Adrenal gland (tissue), 19 donors: ENCODE measurements at places on chromosomes 5 and 9. TPM values are rescaled to one million over a fixed set of nuclear protein-coding genes. Genes with fewer than 3 reads are reported as not detected.

SPATA31A6 gene
- not detected for polyA plus RNA-seq

INSL6 gene
- not detected for polyA plus RNA-seq

PDE6A gene
- polyA plus RNA-seq, result 1.5 TPM

SOX30 gene
- not detected for polyA plus RNA-seq

C8G gene
- 4.3 TPM for polyA plus RNA-seq

ABITRAM gene
- 13.2 TPM for polyA plus RNA-seq

CER1 gene
- polyA plus RNA-seq, result not detected

AFAP1L1 gene
- 4.3 TPM for polyA plus RNA-seq

IGFBPL1 gene
- polyA plus RNA-seq, result 1.9 TPM

C9orf153 gene
- not detected for polyA plus RNA-seq

GARIN3 gene
- not detected for polyA plus RNA-seq

FOXD4L3 gene
- polyA plus RNA-seq, result 0.03 TPM

PCDHB6 gene
- polyA plus RNA-seq, result 0.73 TPM

BTNL8 gene
- polyA plus RNA-seq, result 0.07 TPM

SPATA9 gene
- not detected for polyA plus RNA-seq

SHISAL2B gene
- 0.10 TPM for polyA plus RNA-seq

POU5F2 gene
- 0.48 TPM for polyA plus RNA-seq

SPINK4 gene
- polyA plus RNA-seq, result 4.3 TPM

CCDC69 gene
- polyA plus RNA-seq, result 76.1 TPM

FAM219A gene
- polyA plus RNA-seq, result 7.8 TPM

CD274 gene
- polyA plus RNA-seq, result 2.1 TPM

IL33 gene
- polyA plus RNA-seq, result 32.2 TPM

SEMA4D gene
- polyA plus RNA-seq, result 19.6 TPM

RPL7A gene
- polyA plus RNA-seq, result 3,598 TPM

GNA14 gene
- 2.5 TPM for polyA plus RNA-seq

KCNN2 gene
- polyA plus RNA-seq, result 45.6 TPM

GABRA1 gene
- 3.6 TPM for polyA plus RNA-seq

PCDHGA2 gene
- polyA plus RNA-seq, result 2.1 TPM

PCDHGB5 gene
- polyA plus RNA-seq, result 1.2 TPM

CYLC2 gene
- polyA plus RNA-seq, result not detected

ANKRD31 gene
- 0.13 TPM for polyA plus RNA-seq

ENHO gene
- 1.6 TPM for polyA plus RNA-seq

TLX3 gene
- not detected for polyA plus RNA-seq

JAKMIP2 gene
- 24.9 TPM for polyA plus RNA-seq

ARL14EPL gene
- not detected for polyA plus RNA-seq

CCNI2 gene
- 0.40 TPM for polyA plus RNA-seq

NDUFAF2 gene
- 40.4 TPM for polyA plus RNA-seq

PCDH12 gene
- 4.5 TPM for polyA plus RNA-seq

APBA1 gene
- polyA plus RNA-seq, result 1.8 TPM

ZNF354C gene
- 1.6 TPM for polyA plus RNA-seq

PALM2AKAP2 gene
- 0.07 TPM for polyA plus RNA-seq

PAEP gene
- polyA plus RNA-seq, result not detected

KIF12 gene
- 0.56 TPM for polyA plus RNA-seq

REEP2 gene
- polyA plus RNA-seq, result 39.7 TPM

TTC1 gene
- 32.7 TPM for polyA plus RNA-seq

AIF1L gene
- polyA plus RNA-seq, result 8.5 TPM

GPR151 gene
- not detected for polyA plus RNA-seq
